ENCODE measurements at places on chromosomes 6 and 20.

GRCh38 chr6:7207720-7208119 is 100.0 kb downstream of the RREB1 start:
- DNase-seq = no peak

DNA sequence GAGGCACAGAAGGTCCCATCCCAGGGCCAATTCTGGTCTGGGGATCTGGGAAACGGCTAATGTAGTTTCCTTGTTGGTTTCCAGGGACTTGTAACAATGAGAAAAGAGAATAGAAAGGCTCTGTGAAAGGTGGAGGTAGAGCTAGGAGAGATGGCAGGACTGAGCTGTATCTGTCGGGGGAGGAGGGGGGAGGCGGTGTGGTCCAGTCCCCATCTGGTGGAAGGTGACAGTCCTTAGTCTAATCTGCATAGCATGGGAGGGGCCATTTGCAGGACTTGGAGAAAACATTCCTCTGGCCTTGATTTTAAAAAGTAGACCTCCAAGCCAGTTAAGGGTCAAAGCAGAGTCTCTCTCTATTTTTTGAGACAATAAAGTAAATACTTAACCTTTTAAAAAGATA is 137.1 kb downstream of the DNAH8 start:
- DNase-seq = no peak

- no peak for DNase-seq
Observed at GRCh38 chr6:134272374-134272773, 45.5 kb downstream of the SGK1 start.

DNA sequence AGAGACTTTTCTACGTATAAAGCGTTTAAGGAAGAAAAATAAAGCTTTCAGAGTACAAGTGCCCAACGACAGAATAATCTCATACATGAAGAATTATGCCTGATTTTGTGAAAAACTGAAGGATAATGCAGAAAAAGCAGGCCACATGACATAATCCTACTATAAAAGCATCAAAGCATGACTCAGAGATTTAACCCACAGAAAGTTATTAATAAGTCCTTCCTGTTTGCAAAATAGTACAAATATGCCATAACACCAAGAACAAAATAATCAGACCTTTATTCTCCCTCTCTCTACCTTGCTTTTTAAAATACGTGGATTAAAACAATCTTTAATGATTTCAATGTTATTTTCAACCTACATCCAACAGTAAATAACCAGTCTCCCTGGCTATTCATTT is 118.6 kb upstream of the BCLAF1 start:
- DNase-seq = peak; percentile 15

GRCh38 chr6:149560736-149561135 is 5.4 kb upstream of the GINM1 start:
- DNase-seq = no peak

DNA sequence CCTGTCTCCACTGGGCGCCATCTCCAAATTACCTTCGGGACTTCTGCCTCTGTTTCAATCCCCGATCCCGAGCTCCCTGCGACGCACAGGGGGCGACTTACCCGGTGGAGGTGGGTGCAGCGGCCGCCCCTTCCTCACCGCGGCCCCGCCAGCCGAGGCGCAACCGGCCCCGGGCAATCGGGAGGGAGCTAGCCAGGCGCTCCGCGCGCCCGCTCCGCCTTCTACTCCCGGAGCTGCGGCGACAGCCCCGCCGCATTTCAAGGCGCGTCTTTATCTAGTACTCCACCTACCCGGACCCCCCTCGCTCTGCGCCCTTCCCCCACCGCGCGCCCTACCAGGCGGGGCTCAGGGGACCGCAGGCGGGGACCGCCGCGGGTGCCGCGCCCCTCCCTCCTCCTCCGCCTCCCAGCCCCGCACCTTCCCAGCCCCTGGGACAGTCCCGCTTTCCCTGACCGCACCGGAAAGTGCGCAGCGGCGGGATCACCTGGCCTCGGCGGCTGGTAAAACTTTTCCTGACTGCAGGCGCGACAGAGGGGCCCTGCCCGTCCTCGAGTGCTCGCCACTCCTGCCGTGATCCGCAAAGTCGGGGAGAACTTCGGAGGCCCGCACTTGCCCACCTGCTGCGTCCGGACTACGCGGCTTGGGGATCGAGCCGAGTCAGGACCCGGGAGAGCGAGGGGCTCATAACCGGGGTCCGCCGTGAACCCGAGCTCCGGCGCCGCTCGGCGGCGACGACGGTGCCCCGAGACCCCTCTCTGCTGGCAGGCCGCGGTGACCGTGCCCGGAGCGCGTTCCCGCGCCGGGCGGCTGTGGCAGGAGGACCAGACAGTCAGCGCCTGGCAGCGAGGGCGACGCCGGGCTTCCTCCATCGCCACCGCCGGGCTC is 8.0 kb upstream of the NKX2-2 start:
- no peak for DNase-seq

GRCh38 chr6:122953766-122954165 is 42.3 kb upstream of the CLVS2 start:
- no peak for DNase-seq

DNA sequence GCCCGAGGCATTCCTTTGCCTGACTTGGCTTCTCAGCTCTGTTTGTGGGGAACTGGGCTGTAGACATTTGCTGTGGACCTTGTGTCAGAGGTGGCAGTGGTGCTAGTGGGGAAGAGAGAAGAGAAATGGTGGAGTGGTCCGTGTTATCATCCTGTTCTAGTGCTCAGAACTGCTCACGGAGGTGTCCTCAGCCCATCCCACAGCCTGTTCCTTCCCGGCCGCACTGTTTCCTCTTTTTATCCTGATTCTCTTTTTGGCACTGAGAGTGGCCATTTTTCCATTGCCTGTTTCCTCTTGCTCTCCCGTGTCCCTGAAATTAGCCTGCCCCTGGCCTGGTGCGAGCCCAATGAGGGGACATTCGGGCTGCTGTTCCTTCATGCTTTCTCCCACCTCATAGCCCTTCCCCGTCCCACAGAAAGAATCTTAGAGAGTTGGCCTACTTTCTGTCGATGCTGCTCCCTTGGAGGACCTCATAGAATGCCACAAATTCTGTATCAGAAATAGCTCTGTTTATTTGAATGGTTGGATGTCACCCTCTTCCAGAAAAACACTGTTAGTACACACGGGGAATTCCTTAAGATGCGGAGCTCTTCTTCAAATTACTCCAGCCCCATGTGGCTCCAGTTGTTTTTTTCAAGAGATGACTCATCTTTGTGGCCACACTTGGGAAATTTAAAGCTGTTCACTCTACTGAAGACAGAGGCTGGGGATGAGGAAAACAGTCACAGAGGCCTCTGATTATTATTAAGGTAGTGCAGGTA is 26.1 kb downstream of the FARS2 start:
- peak; percentile 61 for DNase-seq

DNA sequence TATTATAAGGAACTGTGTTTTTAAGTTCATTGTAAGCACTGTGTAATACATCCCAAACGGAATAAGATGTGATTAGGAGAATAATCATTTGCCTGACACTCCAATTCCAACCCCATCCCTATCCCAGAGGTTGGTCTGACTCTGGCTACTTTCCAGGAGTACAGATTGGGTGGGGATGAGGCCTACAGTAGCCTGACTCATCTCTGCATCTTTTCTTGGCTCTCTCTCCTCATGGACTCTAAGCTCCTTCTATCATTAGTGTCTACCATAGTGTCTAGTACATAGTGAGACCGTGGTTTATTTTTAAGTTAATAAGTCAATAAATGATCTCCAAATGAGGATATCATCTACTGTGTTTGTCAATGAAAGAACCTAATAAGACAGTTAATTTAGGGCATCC is 92.2 kb upstream of the CNKSR3 start:
- no peak for DNase-seq

- DNase-seq = no peak
Observed at GRCh38 chr6:14922706-14923460, 323.0 kb upstream of the JARID2 start.

- DNase-seq = no peak
Observed at GRCh38 chr6:114144887-114145851, 174.2 kb upstream of the HDAC2 start.

- no peak for DNase-seq
Observed at GRCh38 chr6:44257753-44258324, 511 bp upstream of the SLC35B2 start.

GRCh38 chr6:168078175-168078942 is 653 bp downstream of the FRMD1 start:
- no peak for DNase-seq

- no peak for DNase-seq
Observed at GRCh38 chr6:157219201-157220200, 103.8 kb downstream of the TMEM242 start.

GRCh38 chr6:84867521-84867920 is 103.1 kb upstream of the TBX18 start:
- DNase-seq = no peak

- no peak for DNase-seq
Observed at GRCh38 chr6:170460641-170461040, 92.5 kb downstream of the PSMB1 start.

- DNase-seq = no peak
Observed at GRCh38 chr20:24825591-24825990, 123.5 kb upstream of the CST7 start.

DNA sequence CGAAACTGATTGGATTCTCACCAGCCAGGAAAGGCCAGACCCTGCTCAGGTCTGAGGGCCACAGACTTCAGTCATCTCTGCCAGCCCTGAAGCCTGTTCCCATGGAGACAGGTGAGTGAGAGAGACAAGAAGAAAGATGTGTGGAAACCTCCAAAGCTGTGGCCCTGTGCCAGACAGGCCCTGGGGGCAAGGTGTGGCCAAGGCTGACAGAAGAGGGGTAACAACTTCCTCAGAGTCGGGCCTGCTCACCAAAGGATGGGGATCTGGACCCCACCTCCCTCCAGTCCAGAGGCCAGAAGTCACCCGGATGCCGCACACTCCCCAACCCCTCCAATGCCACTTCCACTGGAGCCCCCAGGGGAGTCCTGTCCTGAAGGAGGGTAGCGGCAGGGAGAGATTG is 73.6 kb downstream of the MDGA1 start:
- no peak for DNase-seq

DNA sequence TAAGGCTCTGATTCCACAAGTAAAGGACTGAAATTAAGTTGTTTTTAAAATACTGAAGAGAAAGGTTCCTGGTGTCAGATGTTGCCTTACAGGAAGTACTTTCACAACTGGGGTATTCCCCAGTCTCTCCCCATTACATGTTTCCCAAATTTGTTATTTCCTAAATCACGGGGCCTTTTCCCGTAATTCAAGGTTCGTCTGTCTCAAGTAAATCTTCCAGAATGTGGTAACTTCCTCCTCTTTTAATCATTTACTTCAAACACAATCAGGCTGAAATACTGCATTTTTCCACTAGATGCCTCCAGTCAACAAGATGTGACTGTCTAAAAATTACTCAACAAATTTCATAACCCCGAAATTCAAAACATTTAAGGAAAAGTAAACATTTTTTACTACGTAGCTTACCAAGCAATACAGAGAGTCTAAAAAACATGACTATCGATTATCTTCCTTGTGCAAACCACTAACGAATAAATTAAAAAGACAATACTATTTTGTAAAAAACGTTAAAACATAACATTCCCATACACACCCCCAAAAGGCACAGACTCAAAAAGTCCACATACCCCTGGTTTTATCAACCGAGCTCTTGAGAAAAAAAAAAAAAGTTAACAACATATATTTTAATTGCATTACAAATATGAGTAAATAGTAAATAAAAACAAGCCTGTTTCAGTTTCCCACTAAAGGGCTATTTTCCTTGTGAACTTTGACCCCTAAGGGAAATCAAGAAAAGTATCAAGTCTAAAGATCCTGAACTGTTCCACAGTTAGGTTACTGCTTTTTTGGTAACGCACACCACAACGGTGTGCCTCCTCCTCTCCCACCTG is 1.7 kb downstream of the SOD2 start:
- peak; percentile 71 for DNase-seq

- no peak for DNase-seq
Observed at GRCh38 chr6:36349240-36349639, 12.6 kb upstream of the BNIP5 start.

- no peak for DNase-seq
Observed at GRCh38 chr6:17486680-17487079, 93.3 kb downstream of the CAP2 start.

GRCh38 chr20:1830240-1830639 is 65.0 kb upstream of the SIRPA start:
- DNase-seq = peak; percentile 76

DNA sequence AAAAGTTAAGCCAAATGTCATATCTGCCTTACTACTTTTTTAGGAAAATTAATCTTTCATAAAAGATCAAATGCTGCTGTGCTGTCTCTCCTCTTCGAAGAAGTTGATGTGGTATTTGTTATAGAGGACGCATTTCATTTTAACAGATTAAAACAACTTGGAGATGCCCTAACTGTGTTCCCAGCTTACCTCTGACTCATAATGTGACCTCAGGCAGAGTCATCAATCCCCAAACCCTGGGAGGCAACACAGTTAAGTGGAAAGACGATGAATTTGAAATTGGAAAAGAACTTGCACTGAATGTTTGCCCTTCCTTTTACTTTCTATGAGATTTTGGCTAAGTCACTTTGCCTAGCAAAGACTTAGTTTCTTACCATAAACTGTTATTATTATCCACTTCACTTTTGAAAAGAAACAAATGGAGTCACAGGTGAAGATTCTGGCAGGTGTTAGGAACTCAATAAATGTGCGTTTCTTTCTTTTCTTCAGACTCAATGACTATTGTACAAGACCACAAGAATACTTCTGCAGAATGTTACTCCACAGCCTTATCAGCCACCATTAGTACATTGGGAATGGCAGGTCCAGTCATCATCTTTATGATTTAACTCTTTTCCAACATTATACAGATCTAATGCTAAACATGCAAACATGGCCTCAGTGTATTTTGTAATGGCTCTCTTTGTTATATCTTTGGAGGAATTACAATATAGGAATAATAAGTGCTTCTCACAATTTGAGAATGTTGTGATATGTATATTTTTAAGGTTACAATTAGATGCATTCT is 102.6 kb downstream of the COL21A1 start:
- DNase-seq = peak; percentile 20

DNA sequence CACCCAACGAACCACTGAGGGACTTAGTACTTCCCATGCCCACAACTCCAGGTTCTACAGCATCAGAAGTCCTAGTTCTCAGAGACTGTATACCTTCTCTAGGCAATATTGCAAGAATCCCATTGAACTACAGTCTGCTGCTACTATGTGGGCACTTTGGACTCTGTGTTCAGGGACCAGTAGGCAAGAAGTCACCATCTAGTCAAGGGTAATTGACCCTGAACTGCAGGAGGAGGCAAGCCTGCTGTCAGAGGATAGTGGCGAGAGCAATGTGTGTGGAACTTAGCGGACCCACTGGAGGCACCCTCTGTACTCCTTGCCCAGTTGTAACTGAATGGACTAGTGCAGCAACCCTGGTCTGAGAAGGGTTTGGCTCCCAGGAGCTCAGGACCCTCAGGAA is 15.7 kb downstream of the HEBP2 start:
- DNase-seq = no peak

- DNase-seq = no peak
Observed at GRCh38 chr20:44135012-44135412, 52.0 kb downstream of the JPH2 start.

GRCh38 chr20:38267901-38268514 is 7.5 kb upstream of the KIAA1755 start:
- no peak for DNase-seq

DNA sequence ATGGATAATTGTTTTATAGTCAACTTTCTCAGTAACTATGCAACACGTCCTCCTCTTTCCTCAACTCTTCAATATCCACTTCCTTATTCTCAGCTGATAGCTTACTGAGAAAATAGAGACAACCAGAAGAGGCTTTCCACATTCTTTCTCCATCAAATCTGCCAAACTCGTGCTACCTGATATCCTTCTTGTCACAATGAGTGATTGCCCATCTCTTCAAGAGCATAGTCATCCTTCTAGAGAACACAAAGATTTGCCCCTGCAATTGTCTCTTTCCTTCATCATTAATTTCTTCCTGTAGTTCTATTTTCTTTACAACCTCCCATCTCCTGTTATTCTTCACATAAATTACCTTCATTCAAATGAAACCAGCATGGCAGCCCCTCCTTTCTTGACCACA is 75.9 kb upstream of the RGS17 start:
- no peak for DNase-seq

All from fibroblast of skin of left quadriceps (primary cell).